Foreskin fibroblast (primary cell): ENCODE measurements at places on chromosomes 6 and 20.
A peak's percentile ranks its signal among the peaks of the same experiment; 100 is the strongest.

DNA sequence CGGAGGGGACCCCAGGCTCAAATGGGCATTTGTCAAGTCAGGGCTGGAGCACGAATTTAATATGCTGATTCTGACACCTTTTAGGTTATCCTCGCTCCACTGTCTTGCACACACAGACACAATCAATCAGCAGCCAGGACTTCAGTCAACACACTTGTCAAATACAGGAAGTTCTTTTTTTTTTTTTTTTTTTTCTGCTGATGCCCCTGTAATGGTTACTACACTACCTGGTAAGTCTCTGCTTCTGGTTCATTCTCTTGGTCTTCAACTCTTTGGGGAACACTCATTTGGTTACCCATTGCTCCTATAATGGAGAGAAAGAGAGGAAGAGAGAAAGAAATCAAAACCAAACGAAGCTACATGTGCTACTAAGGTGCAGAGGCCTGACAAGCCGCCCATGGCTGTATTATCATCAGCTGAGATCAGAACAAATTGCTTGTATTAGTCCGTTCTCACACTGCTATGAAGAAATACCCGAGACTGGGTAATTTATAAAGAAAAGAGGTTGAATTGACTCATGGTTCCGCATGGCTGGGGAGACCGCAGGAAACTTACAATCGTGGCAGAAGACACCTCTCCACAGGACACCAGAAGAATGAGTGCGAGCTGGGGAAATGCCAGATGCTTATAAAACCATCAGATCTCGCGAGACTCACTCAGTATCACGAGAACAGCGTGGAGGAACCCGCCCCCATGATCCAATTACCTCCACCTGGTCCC lies 11.8 kb downstream of the BCAS1 start:
- no peak for DNase-seq

DNA sequence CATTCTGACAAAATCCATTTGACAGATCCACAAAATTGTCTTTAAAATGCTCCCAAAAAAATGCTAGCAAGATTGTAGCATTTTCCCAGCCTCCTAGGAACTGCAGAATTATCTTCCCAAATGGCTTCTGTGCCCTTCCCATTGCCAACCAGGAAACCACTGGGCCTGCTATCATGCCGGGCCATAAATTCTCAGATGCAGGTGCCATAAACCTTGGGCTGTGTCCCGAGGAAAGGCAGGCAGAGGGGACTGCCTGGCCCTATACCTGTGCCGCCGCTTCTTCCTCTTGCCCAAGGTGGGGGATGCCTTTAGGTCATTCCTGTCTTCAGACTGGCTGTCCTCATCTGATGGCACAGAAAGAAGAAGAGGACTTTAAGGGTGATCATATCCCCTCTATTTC lies 2.8 kb downstream of the VSX1 start:
- DNase-seq = no peak

DNA sequence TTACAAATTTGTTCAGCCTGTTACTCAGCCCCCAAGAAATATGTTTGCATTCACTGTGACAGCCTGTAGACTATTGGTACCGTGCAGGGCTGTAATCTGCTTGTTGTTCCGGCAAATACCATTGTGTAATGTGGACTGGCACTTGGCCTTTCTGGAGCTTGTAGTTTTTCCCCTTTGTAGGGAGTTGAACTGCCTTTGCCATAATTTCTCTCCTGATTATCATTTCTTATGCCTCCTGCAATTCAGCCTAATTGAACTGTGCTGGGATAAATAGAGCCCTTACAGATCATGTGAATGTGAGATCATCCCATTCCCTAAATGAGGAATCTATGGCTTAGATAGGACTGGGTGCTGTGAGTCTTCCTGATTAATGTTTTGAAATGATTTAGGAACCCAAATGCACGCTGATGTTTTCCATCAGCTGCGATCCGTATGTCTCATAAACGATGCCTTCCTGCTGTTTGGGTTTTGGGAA lies 185.1 kb downstream of the JARID2 start:
- DNase-seq = no peak

GRCh38 chr6:116661594-116661993 lies 7.0 kb downstream of the ZUP1 start:
- no peak for DNase-seq

DNA sequence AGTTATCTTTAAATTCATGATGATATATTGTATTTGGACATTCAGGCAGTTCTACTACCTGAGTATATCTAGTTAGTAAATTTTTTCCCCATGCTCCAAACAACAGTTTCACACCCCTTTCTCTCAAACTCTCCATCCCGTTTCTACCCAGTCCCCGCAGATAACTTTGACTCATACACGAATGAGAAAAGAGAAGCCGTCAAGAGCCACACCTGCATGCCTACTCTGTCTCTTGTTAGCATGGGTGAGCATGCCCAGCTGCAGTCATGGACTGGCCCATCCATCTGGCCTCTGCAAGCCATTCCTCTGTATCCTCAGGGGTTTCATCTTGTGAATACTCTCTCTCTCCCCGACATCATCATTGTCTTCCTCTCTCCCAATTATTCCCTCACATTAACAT lies 41.5 kb downstream of the MYB start:
- no peak for DNase-seq

GRCh38 chr20:58480551-58481336 lies 34.5 kb downstream of the APCDD1L start:
- DNase-seq = no peak

- DNase-seq = no peak
Measured at GRCh38 chr6:77502981-77503380, 39.7 kb upstream of the HTR1B start.

DNA sequence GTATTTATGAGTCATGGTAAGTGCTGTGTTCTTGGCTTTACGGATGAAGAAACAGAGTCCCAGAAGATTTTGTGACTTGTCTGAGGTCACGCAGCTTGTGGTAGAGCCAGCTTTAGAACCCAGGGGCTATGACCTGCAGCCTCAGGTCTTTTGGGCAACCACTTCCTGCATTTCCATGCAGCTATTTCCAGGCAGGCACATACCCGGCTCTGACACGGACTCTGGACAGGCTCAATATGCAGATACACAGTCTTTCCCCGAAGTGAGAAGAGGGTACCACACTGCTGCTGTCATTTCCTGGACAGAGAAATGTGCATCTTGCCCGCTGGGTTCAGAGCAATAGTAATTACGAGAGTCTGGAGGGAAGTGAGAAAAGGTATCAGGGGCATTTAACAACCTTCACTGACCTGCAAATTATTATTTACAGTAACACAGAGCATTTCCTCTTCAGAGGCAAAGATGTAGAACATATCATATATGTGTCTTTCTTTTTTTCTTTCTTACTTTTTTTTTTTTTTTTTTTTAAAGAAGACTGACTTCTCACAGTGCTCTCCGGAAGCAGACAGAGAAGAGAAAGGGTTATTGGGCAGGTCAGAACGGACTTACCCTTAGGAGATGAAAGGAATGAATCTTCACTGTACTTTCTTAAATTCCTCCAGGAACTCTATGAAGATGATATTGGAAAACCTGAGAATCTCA lies 185.1 kb downstream of the CLIC5 start:
- DNase-seq = no peak

GRCh38 chr6:22925920-22926789 lies 356.8 kb downstream of the HDGFL1 start:
- DNase-seq = no peak

DNA sequence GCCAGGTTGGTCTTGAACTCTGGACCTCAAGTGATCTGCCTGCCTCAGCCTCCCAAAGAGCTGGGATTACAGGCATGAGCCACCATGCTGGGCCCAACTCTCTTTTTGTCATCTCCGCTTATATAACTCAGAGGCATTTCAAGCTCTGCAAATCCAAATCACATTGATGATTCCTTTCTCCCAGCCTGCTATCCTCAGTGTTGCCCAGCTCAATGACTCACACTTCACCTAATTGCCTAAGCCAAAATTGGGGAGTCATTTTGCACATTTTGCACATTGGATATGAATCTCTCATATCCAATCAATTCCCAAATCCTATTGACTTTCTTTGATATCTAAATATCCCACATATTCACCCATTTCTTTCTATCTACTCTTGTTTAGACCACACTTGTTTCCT lies 3.9 kb downstream of the UTRN start:
- no peak for DNase-seq

DNA sequence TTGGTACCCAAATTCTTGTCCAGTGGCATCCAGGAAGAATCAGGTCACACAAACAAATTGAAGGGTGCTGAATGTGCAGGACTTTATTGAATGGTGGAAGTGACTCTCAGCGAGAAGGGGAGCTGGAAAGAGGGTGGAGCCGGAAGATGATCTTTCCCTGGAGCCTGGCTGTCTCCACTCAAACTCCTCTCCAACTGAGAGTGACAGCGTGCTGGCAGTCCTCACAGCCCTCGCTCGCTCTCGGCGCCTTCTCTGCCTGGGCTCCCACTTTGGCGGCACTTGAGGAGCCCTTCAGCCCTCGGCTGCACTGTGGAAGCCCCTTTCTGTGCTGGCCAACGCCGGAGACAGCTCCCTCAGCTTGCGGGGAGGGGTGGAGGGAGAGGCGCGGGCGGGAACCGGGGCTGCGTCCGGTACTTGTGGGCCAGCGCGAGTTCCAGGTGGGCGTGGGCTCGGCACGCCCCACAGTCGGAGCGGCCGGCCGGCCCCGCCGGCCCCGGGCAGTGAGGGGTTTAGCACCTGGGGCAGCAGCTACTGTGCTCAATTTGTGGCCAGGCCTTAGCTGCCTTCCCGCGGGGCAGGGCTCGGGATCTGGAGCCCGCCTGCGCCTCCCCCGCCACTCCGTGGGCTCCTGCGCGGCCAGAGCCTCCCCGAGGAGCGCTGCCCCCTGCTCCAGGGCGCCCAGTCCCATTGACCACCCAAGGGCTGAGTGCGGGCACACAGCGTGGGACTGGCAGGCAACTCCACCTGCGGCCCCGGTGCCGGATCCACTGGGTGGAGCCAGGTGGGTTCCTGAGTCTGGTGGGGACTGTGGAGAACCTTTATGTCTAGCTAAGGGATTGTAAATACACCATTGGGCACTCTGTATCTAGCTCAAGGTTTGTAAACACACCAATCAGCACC lies 26.7 kb upstream of the MBOAT1 start:
- DNase-seq = no peak

GRCh38 chr6:54910921-54911320 lies 64.3 kb downstream of the FAM83B start:
- DNase-seq = no peak

DNA sequence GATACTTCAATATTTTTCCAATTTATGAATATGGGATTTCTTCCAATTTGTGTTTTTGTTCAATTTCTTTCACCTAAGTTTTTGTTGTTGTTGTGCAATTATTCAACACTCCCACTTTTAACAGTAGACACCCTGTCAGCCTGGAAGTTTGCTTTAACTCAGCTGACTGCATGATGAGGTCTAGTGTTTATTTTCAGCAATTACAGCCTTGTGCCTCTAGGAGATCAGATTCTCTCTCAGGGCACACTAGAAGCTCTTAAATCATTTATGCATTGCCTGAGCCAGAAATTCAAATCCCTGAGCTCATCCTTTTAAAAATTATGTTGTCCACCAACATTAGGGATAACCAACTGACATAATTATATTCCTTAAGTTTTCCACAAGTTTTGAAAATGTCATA lies 85.7 kb downstream of the MRAP2 start:
- peak; percentile 45 for DNase-seq

DNA sequence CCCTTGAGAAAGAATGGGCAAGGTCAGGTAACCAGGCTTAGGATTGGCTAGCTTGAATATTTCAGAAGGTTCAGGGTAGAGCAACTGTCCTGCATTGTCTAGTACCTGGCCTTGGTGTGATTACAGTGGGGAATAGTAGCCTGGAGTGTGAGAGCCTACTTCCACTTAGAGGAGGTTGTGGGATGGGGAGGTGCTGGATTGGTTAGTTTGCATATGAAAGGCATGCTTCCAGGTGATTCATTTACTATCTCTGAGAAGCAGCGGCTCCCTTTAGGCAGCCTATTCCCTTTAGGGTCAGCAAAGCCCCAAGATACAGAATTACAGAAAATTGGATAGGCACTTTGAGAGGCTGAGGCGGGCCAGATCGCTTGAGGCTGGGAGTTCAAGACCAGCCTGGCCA lies 25.0 kb upstream of the SCGN start:
- no peak for DNase-seq

GRCh38 chr20:64188682-64189529 lies 24.7 kb downstream of the MYT1 start:
- no peak for DNase-seq

DNA sequence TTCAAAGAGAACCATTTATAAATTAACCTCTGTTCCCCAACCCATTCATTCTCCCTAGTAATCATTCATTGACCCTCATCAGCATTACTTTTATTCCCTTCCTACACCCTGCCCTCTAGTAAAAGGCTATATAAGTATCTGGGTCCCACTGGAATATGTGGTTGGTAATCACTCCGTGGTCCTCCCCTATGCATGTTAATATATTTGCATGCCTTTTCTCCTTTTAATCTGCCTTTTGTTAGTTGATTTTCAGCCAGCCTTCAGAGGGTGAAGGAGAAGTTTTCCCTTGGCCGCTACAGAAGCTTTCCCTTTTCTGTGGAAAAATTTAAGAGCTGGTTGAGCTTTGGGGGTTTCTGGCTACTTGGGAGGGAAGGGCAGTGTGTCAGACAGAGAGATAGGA lies 585.6 kb downstream of the UTRN start:
- no peak for DNase-seq

DNA sequence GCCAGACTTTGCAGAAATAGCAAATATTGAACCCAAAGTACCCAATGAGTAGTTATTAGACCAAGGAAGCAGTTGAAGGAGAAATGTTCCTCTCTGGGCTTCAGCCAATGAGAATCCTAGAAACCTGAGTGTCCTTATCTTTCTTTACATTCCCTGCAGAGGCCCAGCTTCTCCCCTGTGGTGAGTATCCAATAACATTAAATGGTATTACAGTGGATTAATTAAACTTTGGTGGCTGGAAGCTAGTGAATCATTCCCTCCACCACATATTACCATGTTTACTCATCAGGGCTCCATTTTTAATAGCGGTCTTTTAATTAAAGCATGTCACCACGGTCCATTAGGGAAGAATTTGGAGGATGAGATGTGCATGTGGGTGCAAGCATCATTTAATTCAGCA lies 74.0 kb downstream of the UNC5CL start:
- no peak for DNase-seq

DNA sequence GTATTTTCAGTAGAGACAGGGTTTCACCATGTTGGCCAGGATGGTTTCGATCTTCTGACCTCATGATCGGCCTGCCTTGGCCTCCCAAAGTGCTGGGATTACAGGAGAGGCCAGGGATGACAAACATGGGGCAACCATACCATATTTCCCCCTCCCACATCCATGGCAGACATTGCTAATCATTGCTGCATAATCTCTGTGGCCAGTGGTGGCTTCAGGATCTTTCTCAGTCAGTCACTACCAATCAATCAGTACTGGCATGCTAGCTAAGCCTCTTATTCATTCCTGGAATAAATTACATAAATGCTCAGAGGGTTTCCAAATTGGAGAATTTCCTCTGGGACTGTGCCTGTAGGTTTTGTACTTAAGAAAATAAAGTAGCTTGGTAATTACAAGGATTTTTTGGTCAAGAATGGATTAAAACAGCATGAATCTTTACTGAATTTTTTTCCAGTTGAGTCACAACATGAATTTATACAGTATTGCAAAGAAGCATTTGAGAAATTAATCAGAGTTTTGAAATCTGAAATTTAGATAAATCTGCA lies 138.1 kb downstream of the FNDC1 start:
- no peak for DNase-seq

- no peak for DNase-seq
Measured at GRCh38 chr6:6469074-6469473, 119.4 kb upstream of the LY86 start.
